ENCODE measurements at places on chromosomes 11 and 22. TPM values are rescaled to one million over a fixed set of nuclear protein-coding genes. Genes with fewer than 3 reads are reported as not detected.
A peak's percentile ranks its signal among the peaks of the same experiment; 100 is the strongest.

DNA sequence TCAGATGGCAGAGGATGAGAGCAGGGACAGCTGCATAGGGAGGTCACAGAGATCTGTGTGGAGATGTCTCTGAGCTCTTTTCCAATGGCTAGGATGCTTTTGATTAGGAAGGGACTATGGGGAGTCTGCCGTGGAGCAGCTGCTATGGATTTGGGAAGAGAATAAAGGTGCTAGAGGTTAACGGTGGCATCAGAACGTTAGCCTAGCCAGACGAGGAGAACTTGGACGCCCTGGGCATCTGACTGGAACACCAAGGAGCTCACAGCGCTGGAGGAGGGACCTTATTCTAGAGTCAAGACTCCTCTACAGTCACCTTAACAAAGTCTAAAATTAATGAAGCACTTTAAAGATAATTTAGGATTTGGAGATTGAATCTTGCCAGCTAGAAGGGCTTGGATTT, 157.2 kb upstream of the B3GAT1 start:
- DNase-seq = no peak

DNA sequence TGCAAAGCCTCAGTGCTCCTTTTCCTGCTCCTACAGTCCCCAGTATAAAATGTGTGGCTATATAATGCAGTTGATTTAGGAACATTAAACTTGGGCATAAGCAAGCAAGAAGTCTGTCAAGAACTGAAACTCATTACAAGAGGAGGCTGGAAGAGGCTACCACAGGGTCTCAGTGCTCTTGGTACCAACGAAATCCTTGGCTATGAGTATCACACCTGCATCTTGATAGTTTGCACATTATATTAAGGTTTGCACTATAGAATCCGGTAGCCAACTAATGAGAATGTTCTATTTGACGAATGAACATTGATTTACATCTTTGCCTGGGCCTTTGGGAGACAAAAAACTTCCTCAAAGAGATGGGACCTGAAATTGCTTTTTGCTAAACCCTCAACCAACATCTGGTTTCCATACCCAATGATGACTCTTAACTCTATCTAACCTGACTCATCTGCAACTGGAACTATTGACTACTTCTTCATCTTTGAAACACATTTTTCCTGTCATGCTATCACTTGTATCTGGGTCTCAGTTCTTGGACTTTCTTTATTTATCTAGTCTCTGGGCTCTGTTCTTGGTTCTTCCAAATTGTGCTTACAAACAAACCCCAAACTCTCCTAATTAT, 207.2 kb upstream of the CTSC start:
- no peak for DNase-seq

PARVA gene
- 10.4 TPM for total RNA-seq

ACR gene
- 0.55 TPM for total RNA-seq

- DNase-seq = no peak
These were observed 26.7 kb downstream of the RRP8 start for GRCh38 chr11:6576471-6577373.

KRTAP5-2 gene
- total RNA-seq = not detected

CTTN gene
- total RNA-seq = 222 TPM

DNA sequence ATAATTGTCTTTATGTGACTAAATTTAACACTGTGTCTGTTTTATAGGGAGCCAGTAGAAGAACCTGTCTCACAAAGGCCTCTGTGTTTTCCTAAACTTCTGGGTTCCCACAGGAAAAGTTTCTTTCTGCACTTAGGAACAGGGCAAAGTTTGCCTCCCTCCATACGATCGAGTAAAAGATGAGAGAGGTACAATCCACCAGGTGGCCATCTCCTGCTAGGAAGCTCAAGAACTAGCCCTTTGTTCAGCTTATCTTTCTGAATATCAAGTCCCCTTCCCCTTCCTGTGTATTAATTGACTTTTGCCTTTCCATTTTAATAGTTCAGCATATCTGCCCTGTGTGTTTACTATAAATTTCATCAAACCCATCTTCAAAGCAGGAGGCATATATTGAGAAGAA, 18.0 kb downstream of the CSNK2A3 start:
- DNase-seq = no peak

DNA sequence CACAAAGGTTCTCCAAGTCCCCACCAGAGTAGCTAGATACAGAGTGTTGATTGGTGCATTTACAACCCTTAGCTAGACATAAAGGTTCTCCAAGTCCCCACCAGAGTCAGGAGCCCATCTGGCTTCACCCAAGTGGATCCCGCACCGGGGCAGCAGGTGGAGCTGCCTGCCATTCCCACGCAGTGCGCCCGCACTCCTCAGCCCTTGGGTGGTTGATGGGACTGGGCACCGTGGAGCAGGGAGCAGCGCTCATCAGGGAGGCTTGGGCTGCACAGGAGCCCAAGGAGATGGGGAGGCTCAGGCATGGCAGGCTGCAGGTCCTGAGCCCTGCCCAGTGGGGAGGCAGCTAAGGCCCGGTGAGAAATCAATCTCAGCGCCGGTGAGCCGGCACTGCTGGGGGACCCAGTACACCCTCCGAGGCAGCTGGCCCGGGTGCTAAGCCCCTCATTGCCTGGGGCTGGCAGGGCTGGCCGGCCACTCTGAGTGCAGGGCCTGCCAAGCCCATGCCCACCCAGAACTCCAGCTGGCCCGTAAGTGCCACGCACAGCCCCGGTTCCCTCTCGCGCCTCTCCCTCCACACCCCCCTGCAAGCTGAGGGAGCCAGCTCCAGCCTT, 404.1 kb downstream of the METTL15 start:
- DNase-seq = no peak

- DNase-seq = no peak
These were observed 370.2 kb downstream of the AASDHPPT start for GRCh38 chr11:106447631-106448191.

DNA sequence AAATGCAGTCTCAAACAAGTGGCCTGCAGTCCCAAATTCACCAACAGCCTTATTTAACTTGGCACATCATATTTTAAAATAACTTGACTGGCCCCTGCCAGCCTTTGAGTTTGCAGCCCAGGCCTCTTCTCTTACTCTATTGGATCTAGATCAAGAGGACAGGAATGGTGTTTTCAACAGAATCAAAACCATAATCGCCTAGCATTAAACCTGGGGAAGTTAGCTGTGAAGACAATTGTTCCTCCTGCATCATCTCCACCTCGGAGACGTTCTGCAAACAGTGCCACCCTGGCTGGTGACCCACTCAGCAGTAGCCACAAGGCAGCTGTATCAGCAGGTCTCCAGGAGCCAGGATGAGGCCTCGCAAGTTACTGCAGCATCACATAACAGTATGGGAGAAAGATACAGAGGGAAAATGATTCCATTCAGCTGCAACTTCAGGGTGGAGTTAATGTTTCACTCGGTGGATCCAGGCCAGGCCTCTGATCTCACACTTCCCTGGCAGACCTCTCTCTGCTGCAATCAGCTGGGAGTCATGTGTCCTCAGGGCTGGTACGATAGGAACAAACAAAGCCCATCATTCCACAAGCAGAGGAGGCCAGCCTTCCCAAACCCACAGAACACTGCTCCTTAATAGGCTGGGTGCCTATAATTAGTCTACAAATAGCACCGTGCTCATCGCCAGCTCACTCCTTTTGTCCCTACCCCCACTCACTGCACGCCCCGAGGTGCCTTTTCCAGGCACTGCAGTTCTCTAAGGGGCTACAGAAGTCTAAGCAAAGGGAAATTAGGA, 18.6 kb upstream of the SCN2B start:
- no peak for DNase-seq

DNA sequence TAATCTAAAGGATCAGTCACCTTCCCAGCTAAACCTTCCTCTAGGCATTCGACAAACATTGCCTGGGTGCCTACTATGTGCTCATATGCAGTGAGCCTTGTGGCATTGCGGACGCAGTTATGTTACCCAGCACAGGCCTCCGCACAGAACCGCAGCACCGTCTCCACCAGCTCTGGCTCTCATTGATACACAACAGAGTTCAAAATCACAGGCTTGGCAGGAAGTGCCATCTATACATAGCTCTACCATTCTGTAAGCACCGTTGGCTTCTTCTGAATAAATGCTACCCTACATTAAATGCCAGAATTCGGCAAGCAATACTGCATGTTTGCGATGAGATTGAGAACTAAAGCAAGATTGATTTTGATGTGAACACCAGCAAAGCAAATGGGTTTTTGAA, 31.0 kb downstream of the DSCAML1 start:
- DNase-seq = no peak

- no peak for DNase-seq
These were observed 5.8 kb upstream of the DGKZ start for GRCh38 chr11:46341454-46341853.

- DNase-seq = peak; percentile 91
These were observed 34.1 kb downstream of the NEU3 start for GRCh38 chr11:75022759-75023396.

KRTAP5-7 gene
- 0.11 TPM for total RNA-seq

NELL1 gene
- 2.6 TPM for total RNA-seq

OR51I1 gene
- total RNA-seq = not detected

DNA sequence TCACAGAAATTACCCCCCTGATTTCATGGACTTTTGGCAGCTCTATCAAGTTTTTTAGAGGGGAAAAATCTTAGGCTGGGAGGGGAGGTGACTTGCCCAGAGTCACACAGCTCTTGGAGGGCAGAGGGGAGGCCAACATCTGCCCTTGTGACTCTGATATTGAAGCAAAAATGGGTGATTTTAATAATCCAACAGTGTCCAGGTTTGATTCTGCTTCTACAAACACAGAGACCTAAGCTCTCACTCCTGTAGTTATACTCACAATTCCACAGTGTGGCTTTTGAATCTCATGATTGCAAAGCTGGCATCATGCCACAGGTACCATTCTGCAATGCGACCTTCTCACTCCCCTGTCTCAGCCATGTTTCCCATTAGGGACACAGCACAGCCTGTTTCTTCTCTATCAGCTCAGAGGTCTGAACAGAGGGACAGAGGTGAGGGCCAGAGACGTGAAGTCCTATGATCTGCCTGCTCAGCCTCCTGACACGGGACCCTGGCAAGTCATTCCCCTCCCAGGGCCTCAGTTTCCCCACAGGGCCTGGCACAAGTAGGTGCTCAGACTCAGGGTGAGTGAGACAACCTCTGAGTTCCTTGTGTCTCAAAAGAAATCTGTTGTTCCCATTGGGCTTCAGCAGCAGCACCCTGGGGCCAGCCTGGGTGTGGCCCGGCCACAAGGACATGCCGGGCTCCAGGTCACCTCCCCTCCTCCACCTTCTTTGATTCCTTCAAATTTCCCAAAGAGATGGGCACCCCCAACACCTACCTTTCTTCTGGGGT, 766 bp downstream of the APOL2 start:
- DNase-seq = no peak
